ENCODE measurements at places on chromosomes 1 and 21. TPM values are rescaled to one million over a fixed set of nuclear protein-coding genes. Genes with fewer than 3 reads are reported as not detected.

DNA sequence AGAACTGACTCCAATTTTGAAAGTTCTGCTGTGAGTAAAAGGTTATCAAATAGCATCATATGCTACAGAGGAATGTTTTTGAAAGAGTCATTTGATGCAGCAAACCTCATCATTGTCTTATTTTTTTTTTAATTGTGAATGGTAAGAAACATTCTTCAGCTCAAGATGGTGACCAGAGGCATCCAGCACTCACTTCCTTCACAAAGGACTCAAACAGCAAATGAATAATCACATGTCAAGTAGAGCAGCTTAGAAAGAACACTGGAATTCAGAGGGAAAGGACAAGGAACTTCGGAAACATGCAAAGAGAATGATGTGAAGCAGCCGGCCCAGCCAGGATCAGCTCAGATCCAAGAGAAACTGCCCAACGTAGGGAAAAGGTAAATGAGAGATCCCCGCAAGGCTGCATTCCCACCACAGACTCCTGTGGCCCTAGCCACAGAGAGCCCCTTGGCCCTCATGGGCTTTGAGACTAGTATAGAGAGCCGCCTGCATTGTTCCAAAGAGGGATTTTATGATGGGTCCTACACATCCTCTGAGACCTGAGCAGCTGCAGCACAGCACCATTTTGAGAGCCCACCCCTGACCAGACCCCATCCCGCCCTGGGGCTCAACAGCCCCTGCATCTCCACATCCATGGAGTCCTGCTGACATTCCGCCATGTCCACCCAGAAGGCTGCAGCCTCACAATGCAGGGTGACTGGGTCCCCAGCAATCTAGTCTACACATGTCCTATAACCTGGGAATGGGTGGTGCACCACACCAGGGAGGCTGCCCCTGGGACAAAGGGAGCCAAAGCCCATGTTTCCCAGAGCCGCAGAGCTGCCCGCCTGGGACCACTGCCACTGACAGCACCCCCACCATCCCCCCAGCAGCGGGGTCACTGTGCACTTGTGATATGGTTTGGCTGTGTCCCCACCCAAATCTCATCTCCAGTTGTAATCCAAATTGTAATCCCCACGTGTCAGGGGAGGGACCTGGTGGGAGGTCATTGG is 21.2 kb upstream of the UTS2 start:
- DNase-seq = no peak

DNA sequence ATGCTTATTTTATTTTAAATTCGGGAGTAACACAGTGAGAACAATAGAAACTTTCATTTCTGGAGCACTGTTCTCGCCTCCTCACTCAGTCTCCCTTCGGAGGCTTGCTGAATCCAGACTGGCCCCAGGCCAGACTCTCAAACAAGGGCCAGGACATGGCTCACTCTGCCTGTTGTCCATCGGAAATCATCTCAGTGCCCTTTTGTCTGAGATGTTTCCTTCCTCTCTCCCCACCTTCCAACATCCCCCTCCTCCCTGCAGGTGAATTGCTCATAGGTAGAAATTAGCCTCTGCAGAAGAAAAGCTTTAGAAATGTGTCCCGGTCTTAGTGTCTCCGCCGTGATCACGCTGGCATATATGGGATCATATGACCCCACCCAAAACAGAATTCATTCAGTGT is 55.2 kb downstream of the ERG start:
- DNase-seq = no peak

DNA sequence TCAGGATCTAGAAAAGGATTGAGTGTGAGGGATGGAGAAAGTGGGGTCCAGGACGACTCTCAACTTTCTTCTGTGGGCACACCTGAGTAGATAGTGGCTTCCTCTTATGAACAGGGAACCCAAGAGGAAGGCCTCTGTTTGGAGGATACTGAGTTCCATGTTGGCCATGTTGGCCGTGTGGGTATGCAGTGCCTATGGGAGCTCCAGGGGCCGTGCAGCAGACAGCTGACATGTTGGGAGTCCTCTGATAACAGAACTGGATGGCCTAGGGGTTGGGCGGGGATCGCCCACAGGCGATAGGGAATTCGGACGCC is 43.0 kb downstream of the TMEM53 start:
- DNase-seq = no peak

IPO9 gene
- 104 TPM for total RNA-seq

GRCh38 chr1:183548116-183548515 is 42.1 kb downstream of the NCF2 start:
- no peak for DNase-seq

DNA sequence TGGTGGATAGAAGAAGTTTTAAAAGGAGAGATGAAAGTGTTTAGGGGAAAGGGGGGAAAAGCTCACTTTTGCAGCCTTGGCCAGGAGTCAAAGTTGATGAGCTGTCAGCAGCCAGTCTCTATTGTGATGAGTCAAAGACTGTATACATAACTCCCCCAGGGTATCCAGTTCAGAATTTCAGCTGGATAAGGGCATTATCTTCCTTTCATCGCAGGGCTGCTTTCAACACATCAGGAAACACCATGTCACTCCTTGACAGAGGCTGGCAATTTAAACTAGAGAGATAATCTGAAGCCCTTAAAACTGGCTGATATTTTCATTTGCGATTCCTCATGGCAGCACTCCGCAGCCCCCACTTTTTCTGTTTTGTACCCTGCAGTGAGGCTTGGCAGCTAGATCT is 328.5 kb downstream of the TBX15 start:
- no peak for DNase-seq

DNA sequence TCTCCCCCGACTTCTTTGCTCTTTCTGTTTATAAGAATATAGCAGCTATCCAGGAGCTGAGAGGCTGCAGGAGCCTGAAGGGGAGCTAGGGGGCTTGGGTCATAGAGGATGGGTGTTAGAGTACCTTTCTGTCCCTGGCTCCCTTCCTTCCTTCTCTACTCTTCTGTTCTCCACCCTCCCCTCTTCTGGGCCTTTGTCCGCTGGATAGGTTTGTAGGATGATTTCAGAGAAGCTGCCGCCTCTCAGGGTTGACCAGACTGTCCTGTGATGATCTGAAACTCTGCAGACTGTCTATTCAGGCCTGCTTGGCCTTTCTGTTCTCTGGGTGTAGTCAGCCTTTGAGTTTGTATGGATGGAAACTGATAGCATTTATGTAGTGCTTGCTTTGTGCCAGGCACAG is 26.3 kb downstream of the PPFIA4 start:
- no peak for DNase-seq

- no peak for DNase-seq
Measured at GRCh38 chr1:27428316-27429028, 36.0 kb downstream of the GPR3 start.

DNA sequence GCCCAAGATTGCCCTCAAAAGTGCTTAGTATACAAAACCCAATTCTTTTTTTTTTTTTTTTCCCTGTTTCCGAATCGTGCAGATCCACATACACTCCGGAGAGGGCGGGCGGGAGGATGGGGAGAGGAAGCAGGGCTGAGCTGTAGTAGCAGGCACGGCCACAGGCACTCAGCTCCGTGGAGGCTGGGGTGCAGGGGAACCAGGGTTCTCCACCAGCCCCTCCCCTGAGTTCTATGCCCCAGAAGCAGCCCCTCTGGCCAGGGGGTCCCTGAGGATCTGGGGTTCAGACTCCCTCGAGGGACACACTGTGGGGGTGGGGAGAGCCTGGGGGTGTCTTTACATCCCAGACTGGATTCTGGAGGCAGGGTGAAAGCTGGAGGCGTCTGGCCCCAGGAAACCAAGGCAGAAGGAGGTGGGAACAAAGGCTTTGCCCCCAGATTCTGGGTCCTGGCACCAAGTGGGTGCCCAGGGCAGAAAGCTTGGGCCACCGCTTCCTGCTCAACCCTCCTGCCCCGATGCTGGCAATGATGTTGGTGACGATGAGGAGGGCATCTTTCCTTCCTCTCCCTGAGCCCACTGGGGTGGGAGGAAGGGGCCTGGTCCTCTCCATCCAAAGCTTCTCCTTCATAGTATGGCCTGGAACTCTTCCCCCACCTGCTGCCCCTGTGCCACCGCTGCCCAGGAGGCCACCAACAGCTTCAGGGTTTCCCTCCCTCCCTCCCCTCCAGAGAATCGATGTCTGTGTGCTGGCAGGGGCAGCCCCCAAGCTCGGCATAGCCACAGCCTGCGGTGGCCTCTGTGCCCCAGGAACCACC is 106.4 kb upstream of the TARDBP start:
- no peak for DNase-seq

DNA sequence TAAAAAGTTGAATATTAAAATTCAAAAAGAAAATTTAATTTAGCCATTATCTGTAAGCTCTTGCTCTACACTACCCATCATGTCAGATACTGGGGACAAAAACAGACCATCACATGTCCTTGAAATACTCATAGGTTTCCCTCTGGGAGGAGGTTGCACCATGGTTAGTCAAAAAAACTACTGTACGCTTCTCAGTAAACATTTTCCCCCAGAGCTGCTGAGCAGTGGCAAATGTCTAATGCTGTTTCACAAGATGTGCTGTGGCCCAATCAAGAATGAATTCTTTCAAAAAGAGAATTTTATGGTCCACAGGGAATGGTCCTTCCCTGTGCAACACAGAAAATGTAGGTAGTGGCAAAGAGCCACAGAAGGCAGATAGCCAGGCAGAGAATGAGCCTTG is 6.1 kb downstream of the SLC25A24 start:
- no peak for DNase-seq

DNA sequence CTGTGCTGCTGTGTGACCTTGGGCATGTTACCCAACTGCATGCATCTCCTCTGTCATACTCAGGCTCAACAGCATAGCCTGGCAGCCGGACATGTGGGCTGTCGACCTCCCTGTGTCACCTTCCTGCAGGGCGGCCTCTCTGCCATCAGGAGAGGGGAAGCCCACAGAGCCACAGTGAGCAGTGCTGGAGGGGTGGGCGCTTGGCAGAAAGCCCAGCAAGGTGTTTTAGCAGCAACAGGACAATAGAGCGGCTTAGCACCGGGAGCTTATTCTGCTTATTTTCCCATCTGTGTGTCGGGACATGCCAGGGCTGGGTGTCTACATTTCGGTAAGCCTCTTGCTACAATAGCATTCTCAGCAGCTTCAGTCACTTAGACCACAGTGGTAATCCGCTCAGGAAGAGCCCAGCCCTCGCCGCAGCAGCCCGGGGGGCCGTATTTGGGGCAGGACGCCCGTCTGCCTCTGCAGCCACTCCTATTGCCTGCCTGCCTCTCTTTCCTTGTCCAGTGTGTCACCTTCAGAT is 22.8 kb upstream of the CDK18 start:
- no peak for DNase-seq

GRCh38 chr1:199791495-199791894 is 236.0 kb upstream of the NR5A2 start:
- no peak for DNase-seq

- DNase-seq = peak; percentile 84
Measured at GRCh38 chr1:156368889-156369684, at the start of gene RHBG. Gene RHBG (plus strand): TSS chr1:156369211. CDS start chr1:156369250, 39 bp downstream.

GRCh38 chr1:66929146-66929688 is 4.4 kb downstream of the MIER1 start:
- DNase-seq = no peak

DNA sequence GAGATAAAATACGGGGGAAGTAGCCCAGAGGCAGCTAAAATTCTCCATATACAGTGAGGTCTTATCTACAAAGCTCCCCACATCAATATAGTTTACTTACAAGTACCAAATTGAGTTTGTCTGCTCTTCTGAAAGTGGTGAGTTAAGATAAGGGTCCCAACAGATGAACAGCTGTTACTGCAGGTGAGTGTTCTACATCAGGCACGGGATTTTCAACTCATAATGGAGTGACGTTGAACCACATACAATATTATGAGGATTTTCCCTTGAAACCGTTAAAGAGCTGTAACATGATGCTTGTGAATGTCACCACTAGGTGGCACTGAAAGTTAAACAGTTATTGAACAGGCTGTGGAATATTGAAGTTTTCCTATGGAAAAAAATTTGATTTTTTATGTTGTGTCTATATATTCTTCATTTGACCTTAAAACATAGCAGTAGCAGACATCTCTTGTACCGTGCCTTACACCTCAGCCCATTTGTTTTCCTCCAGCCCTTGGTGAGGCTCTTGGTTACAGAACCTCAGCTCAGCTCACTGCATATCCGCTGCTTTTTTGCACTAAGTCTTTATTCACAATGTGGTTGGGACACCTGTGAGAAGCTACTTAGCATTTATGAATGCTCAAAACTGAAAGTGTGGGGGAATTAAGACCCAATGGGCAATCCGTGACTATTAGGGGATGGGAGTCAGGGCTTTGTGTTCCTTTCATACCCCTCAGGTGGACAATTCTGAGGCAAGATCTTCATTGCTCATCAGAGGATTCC is 23.2 kb downstream of the CD1D start:
- no peak for DNase-seq

DNA sequence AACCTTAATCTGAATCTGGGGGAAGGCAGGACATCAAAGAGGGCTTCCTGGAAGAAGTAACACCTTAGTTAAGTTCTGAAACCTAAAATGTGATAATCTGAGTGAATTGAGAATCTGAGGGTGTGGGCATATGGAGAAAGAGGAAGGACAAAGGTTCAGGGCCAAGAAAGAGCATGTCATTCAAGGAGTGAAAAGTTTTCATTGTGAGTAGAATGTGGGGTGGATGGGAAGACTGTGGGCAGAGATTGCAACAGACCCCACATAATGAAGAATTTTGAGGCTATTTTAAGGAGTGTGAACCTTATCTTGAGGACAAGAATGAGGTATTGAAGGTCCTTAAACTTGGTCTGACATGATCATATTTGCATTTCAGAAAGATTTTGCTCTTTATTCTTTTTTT is 227.2 kb downstream of the PTGER3 start:
- no peak for DNase-seq

GSTM5 gene
- total RNA-seq = not detected

- no peak for DNase-seq
Measured at GRCh38 chr1:61255358-61255703, 173.0 kb downstream of the NFIA start.

TRIM63 gene
- not detected for total RNA-seq
